ENCODE measurements at places on chromosomes 11 and 22.

GRCh38 chr22:50670513-50670912 lies 2.1 kb upstream of the SHANK3 start:
- DNase-seq = no peak

GRCh38 chr11:64278576-64279190 lies 5.8 kb downstream of the BAD start:
- DNase-seq = no peak

- no peak for DNase-seq
These were observed 54.8 kb upstream of the FDX1 start for GRCh38 chr11:110374921-110375320.

GRCh38 chr11:85029964-85030363 lies 597.2 kb downstream of the DLG2 start:
- no peak for DNase-seq

- no peak for DNase-seq
These were observed 5.4 kb downstream of the EMID1 start for GRCh38 chr22:29211066-29211465.

DNA sequence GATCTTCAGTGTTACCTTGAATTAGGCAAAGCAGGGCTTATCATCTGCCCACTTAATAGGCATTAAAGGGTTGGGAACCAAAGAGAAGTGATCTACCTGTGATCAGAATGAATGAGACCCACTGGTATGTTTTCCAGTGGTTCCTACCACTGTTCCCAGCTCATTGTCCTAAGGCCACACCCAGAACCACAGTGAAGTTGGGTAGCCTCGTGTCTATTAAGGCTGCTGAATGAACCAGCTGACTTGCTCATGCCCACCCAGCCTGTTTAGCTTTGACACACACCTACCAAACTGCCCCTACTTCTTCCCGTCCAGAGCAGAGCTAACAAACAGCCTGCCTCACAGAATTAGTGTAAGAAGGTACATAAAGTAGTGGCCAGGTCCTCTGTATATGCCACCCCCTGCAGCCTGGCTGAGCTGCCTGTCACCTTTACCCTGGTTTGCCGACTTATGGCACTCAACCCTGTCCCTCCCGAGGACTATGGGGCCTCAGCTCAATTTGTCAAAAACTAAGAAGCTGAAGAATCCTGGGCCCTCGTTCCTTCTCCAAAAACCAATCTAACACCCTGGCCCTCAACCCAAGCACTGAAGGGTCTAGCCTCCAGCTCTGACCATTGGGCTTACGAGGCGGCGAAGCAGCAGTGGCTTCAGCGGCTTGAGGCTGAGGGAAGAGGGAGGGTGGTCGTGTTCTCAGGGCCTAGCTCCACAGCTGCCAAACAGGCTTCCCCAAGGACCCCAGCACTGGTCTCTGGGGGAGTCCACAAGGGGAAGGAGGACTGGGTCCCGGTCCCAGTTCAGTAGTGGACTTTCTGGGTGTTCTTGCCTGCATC lies 9.8 kb downstream of the UCP2 start:
- no peak for DNase-seq

DNA sequence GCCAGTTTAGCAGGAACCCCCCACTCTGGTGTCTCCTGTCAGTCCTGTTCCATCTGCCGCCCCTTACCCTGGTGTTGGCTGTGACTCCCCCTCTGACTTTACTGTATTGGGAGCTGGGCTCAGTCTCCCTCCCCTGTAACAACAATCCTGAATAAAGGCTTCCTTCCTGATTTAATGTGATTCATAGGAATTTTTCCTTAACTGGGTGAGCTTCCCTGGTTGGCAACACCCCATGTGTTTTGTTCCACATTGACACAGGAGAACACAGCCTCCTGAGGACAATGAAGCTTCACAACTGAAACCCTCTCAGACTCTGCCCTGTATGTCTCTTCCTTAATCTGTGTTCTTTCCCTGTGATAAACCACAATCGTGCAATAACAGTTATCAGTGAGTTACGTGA lies 8.4 kb downstream of the APOL4 start:
- no peak for DNase-seq

- no peak for DNase-seq
These were observed 64.6 kb downstream of the ST3GAL4 start for GRCh38 chr11:126419801-126420697.

GRCh38 chr11:124799348-124800225 lies 619 bp downstream of the MSANTD2 start:
- peak; percentile 18 for DNase-seq

GRCh38 chr22:41619979-41620588 lies 759 bp downstream of the DESI1 start:
- no peak for DNase-seq

- no peak for DNase-seq
These were observed 72.7 kb downstream of the FEZ1 start for GRCh38 chr11:125423247-125423849.

GRCh38 chr11:77187111-77187750 lies 59.2 kb downstream of the MYO7A start:
- DNase-seq = no peak

- DNase-seq = no peak
These were observed 244.9 kb upstream of the SYN3 start for GRCh38 chr22:33303099-33303498.

DNA sequence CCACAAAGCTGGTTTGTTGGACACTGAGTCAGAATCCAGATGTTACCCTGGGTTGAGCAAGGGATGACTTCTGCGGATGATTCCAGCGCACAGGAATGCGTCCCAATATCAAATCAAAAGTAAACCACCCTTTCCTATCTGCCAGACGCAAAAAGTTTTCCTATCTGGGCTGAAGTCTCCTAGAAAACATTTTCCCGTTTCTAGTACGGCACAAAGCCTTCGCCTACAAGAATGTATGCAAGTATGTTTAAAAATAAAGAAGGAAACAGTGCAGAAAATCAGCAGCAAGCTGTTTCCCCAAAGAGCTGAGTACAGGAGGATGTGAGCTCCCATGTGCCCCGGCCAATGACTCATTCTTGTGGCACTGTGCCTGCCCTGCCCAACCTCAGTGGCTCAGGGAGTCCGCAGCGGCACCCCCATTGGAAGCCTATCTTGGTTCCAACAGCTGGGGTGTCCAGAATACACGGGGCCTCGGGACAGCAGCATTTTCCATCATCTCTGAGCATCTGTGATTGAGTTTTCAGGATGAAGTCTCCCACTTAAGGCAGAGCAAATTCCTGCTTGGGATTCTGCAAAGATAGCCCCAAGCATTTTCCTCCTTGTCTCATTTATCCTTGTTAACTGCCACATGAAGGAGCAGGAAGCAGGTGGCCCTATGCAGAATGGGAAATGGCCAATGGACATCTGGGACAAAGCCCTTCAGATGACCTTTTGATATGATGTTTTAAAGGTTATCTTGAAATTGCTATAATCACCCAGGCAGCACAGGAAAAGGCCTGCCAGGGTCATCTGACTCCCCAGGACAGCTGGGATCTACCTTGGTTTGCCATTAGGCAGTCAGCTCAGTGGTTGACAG lies 17.5 kb downstream of the KCNJ5 start:
- no peak for DNase-seq

- DNase-seq = no peak
These were observed 30.5 kb upstream of the GCAT start for GRCh38 chr22:37777122-37777687.

- no peak for DNase-seq
These were observed 56.8 kb downstream of the RPUSD4 start for GRCh38 chr11:126154691-126155090.

- DNase-seq = no peak
These were observed 371 bp downstream of the CCDC116 start for GRCh38 chr22:21632931-21633330.

DNA sequence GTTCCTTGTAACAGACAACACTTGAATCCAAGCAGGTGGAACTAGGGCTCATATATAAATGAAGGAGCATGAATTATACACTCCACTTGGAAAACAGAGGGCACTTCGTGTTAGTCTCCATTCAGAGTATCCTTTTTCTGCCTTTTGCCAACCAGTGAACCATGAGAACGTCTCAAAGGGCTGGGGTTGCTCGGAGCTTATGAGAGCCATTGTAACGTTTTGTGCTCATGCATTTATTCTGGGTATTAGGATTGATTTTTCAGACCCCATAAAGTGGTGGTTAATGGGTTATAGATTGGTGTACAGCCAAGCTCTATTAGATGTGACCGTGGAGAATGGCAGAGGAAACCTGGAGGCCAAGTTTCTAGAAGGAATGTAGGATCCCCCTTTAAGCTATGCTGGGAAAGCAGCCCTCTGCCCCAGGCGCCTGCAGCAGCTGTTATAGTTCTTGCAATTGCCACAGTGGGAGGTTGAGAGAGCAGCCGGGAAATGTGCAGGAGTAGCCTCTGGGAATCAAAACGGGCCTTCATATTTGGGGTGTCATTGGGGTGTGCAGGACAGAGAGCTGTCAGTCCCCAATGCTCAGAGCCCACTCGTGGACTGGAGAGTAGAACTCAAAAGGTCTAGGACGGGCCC lies 54.6 kb upstream of the ASPHD2 start:
- DNase-seq = no peak

GRCh38 chr11:83569134-83569805 lies 283.1 kb upstream of the CCDC90B start:
- DNase-seq = no peak

DNA sequence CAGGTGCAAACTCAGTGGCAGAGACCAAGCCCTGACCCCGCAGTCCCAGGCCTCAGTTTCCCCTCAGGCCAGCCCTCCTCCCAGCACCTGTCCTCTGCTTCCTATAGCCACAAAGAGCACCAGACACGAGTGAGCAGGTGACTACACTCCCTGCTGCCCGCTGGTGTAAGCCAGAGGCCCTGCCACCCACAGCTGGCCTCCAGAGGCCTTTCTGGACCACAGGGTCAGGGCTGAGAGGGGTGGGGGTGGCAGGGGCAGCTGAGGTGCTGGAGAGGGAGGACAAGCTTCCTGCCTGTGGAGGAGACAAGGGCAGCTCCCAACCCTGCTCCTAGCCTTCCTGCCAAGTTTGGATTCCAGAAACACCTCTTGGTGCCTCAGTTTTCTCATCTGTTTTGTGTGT lies 31.3 kb upstream of the WNT7B start:
- no peak for DNase-seq

GRCh38 chr22:49402169-49402568 lies 425.5 kb downstream of the BRD1 start:
- DNase-seq = no peak

DNA sequence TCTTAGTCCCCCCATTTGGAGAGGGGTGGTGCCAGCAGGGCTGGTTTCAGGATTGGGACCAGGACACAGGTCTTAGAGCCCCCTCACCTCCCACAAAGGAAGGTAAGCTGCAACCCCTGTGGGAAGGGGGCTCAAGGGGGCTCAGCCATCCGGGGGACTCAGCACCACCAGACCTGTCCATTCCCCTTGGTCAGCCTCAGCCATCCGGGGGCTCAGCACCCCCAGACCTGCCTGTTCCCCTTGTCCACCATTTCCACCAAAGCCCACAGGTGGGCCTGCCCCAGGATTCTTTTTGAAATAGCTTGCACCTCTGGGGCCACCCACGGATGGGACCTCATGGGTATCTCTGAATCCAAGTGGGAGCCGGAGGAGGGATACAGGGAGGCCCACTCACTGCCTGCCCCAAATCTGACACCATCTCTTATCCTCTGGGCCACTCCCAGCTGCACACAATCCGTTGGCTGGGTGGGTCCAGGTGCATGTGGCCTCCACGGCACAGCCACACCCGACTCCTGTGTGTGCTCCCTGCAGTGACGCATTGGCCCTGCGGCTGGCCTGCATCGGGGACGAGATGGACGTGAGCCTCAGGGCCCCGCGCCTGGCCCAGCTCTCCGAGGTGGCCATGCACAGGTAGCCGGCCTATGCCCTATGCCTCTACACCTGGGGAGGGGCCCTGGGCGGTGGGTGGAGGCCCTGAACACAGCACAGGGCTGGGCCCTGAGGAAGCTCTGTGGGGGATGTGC lies 15.9 kb downstream of the MCAT start:
- no peak for DNase-seq

GRCh38 chr22:27086080-27087044 lies 429.0 kb downstream of the MIAT start:
- DNase-seq = no peak

GRCh38 chr11:35330156-35330889 lies 89.0 kb downstream of the SLC1A2 start:
- DNase-seq = no peak

- peak; percentile 86 for DNase-seq
These were observed 929 bp upstream of the RHOG start for GRCh38 chr11:3841426-3842350.

- no peak for DNase-seq
These were observed 53.7 kb downstream of the PARVA start for GRCh38 chr11:12430954-12431595.

- DNase-seq = no peak
These were observed 10.7 kb downstream of the KRTAP5-5 start for GRCh38 chr11:1640076-1640946.

DNA sequence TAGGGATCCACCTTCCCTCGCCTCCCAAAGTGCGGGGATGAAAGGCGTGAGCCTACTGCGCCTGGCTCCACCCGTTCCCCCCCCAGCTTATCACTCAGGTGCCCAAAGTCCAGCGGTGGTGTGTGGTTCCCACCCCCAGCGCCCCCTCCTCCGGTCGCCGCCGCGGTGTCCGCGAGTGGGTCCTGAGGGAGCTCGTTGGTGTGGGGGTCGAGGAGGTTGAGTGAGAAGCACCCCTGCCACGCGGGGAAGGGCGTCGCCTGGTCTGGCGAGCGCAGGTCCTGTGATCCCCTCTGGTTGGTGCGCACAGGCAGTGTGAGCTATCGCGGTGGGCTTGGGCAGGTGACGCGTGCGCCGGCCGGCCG lies 3900.6 kb upstream of the OR11H1 start:
- DNase-seq = no peak

DNA sequence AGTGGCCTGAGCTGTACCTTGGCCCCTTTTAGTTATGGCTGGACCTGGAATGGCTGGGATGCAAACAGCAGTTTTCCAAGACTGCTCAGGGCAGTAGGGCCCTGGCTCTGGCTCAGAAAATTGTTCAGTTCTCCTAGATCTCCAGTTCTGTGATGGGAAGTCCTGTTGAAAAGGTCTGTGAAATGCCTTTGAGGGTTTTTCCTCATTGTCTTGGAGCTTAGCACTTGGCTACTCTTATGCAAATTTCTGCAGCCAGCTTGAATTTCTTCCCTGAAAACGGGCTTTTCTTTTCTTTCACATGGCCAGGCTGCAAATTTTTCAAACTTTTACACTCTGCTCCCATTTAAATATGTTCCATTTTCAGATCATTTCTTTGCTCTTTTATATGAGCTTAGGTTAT lies 33.2 kb downstream of the OR4A15 start:
- no peak for DNase-seq

DNA sequence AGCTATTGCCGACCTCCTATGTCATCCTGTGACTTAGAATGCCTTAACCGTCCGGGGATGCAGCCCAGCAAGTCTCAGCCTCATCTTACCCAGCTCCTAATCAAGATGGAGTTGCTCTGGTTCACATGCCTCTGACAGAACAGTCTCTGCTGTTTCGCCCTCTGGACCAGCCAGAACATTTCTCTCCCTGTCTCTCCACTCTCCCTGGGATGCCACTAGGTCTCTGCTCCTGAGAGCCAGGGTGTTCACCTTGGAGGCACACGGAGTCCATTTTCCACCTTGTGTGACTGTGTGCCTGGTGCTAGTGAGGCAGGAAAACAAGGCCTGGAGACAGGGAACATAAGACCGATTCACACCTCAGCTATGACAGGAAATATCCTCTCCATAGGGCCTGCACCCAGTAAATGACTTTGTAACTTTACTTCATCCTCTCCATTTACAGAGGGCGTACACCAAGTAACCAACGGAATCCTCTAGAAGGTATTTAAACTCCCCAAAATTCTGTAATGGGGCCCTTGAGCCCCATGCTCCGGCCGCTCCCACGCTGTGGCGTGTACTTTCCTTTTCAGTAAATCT lies 16.8 kb upstream of the B4GALNT4 start:
- no peak for DNase-seq

GRCh38 chr22:43755452-43755851 lies 56.7 kb downstream of the EFCAB6 start:
- no peak for DNase-seq

GRCh38 chr11:117427356-117427874 lies 99.8 kb downstream of the CEP164 start:
- DNase-seq = no peak
